ENCODE measurements at places on chromosomes 6 and 20. TPM values are rescaled to one million over a fixed set of nuclear protein-coding genes. Genes with fewer than 3 reads are reported as not detected.

The EBF4 gene
- 1.8 TPM for total RNA-seq

The DOK5 gene
- 19.8 TPM for total RNA-seq

The SLC22A2 gene
- total RNA-seq = 0.23 TPM

The HFE gene
- total RNA-seq = 24.6 TPM

The PIGU gene
- total RNA-seq = 8.4 TPM

The KCNQ2 gene
- total RNA-seq = not detected

The RSPH9 gene
- 0.65 TPM for total RNA-seq

The ALDH5A1 gene
- total RNA-seq = 0.69 TPM

The SLC17A3 gene
- total RNA-seq = not detected

The CLPSL1 gene
- not detected for total RNA-seq

The TBXT gene
- not detected for total RNA-seq

The LY6G5B gene
- 2.9 TPM for total RNA-seq

The NOTCH4 gene
- 0.42 TPM for total RNA-seq

The NUS1 gene
- 34.5 TPM for total RNA-seq

The BPI gene
- not detected for total RNA-seq

The XKR7 gene
- total RNA-seq = not detected

The RNF182 gene
- 0.30 TPM for total RNA-seq

The CLIC5 gene
- not detected for total RNA-seq

The TNFRSF6B gene
- 95.5 TPM for total RNA-seq

The GSS gene
- total RNA-seq = 73.9 TPM

The MOG gene
- not detected for total RNA-seq

The DDO gene
- total RNA-seq = 0.23 TPM

The FAM120B gene
- total RNA-seq = 14.6 TPM

The CCN2 gene
- 176 TPM for total RNA-seq

The TCP11 gene
- total RNA-seq = 0.46 TPM

The MOCS1 gene
- total RNA-seq = 14.3 TPM

The CD40 gene
- 2.0 TPM for total RNA-seq

The HRH3 gene
- not detected for total RNA-seq

The HLA-DRB1 gene
- total RNA-seq = not detected

The AIF1 gene
- not detected for total RNA-seq

The FKBP1A gene
- 103 TPM for total RNA-seq

The RNF39 gene
- not detected for total RNA-seq

The FKBP1C gene
- total RNA-seq = 0.46 TPM

The PPARD gene
- 8.0 TPM for total RNA-seq

The AKAP7 gene
- total RNA-seq = 5.8 TPM

The PSORS1C2 gene
- total RNA-seq = not detected

The TUBB2B gene
- 18.3 TPM for total RNA-seq

The HS3ST5 gene
- total RNA-seq = not detected

The METTL24 gene
- total RNA-seq = not detected

The OSBPL2 gene
- 39.9 TPM for total RNA-seq

The KIAA1755 gene
- total RNA-seq = 0.65 TPM

The CST4 gene
- not detected for total RNA-seq

The PRICKLE4 gene
- 1.2 TPM for total RNA-seq

The PI16 gene
- 0.59 TPM for total RNA-seq
